Heart left ventricle (tissue), 16 donors: ENCODE measurements at places on chromosomes 11 and 22. TPM values are rescaled to one million over a fixed set of nuclear protein-coding genes. Genes with fewer than 3 reads are reported as not detected.
A peak's percentile ranks its signal among the peaks of the same experiment; 100 is the strongest.

RCOR2 gene
- 4.6 TPM for total RNA-seq

DNA sequence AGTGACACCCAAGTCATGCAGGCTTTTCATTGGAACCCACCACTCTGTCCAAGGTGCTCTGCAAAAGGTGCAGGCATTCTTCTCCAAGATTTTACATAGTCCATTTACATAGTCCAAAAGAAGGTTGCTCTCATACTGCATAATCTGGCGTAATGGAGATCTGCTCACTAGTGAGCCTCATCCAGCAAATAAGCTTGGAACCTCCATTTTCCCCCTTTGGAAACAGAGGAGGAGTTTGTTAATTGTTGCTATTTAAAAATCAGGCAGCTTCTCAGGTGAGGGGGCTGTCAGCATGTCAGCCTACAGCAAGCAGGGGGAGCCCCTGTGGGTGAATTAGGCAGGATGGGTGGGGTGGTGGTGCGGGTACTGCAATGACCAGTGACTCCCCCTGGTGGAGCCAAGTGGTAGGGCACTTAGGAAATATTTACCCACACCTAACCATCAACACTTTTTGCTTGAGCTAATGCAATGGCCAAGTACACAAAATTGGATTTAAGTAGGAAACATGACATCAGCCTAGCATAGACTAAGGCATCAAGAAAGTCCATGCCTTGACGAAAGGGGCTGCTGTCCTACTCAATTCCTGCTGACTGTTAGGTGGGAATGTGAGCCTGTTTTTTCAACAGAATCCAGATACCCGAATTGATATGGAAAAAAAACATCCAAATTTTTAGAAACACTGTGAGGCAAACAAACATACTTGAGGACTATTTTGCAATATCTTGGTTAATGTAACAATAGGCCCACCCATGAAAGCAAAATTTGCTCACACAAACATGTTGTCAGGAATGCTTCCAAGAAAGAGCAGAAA is 64.5 kb downstream of the AMBRA1 start:
- peak; percentile 70 for DNase-seq

- no peak for DNase-seq
These were observed 6.4 kb upstream of the ARFGAP3 start for GRCh38 chr22:42863349-42863961.

- no peak for DNase-seq
These were observed 368 bp upstream of the CHORDC1 start for GRCh38 chr11:90223248-90223585.

GRCh38 chr22:20749453-20749852 is 24.5 kb upstream of the SERPIND1 start:
- DNase-seq, result no peak

- no peak for DNase-seq
These were observed 10.8 kb downstream of the ALDH3B2 start for GRCh38 chr11:67663532-67664212.

- DNase-seq, result peak; percentile 66
These were observed at the start of gene LRP4 for GRCh38 chr11:46918083-46918787. TSS of gene LRP4 (minus strand) at chr11:46918550. CDS start at chr11:46918379, 171 bp downstream.

DNA sequence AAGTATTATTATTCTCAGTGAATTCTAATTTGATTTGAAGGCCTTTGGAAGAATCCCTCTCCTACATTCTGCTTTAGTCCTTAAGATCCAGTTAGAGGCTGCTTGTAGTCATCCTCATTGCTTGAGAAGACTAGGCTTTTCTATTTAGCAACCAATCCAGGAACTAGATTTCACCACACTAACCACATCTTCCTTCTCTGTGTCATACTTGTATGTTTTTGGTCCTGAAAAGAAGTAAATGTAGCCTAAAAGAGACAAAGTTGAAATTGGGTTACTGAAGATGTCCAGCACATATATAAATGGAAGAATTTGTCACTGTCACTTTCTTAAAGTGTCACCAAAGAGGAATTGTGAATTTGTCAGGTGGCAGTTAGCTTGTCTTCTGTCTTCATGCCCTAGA is 46.6 kb upstream of the MMP7 start:
- no peak for DNase-seq
